ENCODE measurements at places on chromosomes 4 and X.

DNA sequence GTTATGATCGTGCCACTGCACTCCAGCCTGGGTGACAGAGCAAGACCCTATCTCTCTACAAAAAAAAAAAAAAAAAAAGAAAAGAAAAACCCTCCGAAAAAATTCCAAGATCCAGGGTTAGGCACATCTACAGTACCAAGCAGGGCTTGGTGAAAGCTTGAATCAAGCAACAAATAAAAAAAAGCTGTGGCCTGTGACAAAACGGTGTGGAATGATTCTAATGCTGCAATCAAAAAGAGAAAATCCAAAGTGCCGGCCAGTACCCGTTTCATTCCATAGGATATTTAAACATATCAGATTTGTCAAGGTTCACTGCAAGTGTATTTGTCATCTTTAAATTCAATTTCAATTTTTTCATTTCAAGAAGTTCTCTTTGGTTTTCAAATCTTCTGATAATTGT lies 20.5 kb downstream of the RWDD4 start:
- DNase-seq: no peak

DNA sequence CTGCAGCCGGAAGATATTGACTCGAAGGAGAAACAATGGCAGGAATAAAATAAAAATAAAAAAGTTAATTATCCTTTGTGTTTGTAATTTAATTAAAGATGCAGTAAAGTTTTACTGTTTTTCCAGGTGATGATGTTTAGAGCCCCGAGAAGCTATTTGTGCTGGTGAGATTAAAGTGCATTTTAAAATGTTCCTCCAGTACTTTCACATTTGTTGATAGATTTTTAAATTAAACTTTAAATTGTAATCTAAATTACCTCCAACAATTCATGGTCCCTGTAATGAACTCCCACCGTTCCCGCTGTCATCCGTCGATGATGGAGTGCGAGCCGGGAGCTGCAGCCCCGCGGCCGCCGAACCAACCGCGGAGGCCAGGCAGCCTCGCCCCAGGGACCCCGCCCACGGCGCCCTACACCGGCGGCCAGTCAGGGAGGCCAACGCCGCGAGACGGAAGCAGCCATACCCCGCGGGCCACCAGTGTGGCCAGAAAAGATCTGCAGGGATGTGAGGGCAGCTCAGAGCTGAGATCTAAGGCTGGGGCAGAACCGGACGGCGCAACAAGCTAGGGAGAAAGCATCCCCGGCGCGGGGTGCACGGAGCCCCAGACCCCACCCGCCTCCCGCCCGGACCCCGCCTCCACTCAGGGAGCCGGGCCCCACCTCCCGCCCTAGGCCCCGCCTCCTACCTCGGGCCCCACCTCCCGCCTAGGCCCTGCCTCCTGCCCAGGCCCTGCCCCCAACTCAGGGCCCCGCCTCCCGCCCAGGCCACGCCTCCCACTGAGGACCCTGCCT lies 104.0 kb downstream of the FAM53A start:
- peak; percentile 91 for DNase-seq

DNA sequence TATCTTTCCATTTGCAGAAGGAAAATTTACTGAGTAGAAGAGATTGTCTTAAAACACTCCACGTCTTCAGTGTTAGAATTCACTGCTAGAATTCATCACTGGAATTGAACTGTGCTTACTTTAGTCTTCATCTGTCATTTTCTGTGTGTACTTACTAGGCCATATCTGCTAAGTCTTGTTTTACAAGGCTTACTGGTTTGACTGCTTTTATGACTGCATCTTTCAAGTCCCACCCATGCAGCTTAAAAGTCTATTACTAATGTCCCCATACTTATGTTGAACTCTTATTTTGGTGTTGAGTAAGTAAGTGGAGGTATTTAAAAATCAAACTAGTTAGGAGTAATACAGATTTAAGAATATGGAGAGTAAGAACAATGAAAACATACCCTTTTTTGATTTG lies 14.6 kb downstream of the CLCN3 start:
- DNase-seq: no peak

- no peak for DNase-seq
Observed at GRCh38 chr4:100177126-100177525, 13.1 kb downstream of the DDIT4L start.

DNA sequence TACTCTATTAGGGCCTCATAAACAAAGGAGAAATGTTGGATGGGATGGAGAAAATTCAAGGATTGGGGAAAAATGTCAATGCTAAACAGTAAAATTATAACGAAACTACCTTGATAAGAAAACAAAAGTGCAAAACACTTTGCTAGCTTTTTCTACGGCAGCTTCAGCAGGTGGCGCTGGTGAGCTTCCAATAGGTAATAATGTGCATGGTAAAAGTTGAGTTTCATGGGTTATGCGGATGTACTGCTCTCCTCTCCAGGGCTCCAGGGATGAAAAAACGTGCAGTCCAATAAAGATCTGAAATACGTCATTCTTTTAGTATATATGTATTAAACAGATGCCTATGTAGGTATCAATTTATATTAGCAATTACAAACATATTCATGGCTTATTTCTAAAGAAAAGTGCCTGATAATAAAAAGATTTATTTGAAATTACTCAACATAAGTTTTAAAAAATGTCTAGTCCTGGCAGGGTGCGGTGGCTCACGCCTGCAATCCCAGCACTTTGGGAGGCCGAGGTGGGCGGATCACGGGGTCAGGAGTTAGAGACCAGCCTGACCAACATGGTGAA lies 239.6 kb downstream of the GRXCR1 start:
- peak; percentile 14 for DNase-seq

DNA sequence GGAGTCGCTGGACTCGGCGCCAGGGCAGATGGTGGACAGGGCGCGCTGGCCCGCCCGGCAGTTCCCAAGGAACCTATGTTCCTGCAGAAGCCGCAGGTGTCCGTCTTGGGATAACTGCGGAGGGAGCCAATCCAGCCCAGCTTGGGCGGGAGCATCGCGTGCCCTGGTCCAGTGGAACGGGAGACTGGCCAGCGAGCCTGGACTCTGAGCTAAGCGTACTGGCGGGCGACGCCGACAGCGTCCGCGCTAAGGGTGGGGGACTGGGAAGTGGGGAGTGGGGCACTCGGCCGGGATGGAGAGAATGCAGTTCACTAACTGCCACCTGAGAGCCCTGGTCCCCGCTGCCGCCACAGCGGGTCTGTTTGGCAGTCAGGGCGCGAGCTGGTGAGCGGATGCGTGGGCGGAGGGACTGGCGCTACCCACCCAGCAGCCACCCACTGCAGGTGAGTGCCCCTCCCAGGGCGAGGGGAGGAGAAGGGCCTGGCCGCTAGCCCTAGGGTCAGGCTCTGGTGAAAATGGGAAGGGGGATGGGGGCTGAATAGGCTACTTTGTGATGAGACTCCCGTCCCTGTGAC lies 1.3 kb upstream of the MAMLD1 start:
- DNase-seq: no peak

DNA sequence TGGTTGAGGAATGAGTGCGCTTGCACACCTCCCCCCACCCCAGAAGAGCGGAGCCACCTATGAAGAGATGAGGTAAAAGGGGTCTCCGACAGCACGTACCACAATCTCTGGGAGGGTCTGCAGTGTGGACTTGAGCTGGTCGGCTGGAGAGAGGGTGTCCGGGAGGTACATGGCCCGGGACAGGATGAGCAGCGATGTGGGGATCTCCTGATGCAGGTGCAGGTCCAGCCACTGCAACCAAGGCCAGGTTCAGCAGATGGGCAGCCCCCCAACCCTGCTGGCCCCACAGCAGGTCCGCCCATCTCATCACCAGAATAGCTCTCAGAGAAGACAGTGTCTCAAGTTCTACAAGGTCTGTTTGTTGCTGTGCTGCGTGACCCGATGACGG lies 30.4 kb downstream of the FGFR3 start:
- no peak for DNase-seq

- DNase-seq: no peak
Observed at GRCh38 chr4:167049257-167049656, 185.0 kb downstream of the SPOCK3 start.

GRCh38 chrX:1679238-1679637 lies 64.4 kb downstream of the ASMT start:
- no peak for DNase-seq

DNA sequence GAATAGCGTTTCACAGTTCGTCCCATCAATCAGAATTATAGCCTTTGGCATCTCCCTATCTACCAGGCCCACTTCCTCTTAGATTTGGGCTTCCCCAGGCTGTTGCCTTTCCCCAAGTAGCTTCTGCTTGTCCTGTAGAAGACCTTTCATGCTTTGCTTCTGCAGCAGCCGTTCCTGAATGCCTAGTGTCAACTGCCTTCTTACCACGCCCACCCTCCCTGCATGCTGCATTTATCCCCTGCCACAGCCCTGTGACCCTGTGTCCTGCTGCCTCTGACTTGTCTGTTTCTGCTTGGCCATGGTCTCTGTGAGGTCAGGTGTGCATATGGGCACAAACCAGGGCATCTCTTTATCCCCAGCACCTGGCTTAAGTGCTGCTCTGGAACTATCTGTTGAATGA lies 56.3 kb downstream of the HTT start:
- DNase-seq: no peak

DNA sequence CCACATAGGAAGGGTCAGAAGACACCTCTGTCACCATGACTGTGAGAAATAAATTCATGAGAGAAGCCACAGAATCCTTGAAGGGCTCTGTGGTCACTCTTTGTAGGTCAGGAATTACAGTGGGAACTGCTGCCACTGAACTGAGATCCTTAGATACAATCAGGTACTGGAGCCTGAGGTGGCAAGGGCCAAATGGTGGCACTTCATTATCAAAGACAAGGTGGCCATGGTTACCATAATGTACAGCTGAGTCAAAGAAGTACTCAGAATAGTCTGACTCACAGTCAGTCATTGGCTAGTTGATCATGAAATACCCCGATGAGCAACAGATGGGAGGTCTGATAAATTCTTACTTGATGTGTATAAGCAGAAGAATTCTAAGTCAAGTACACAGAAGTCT lies 131.9 kb downstream of the RTL3 start:
- peak; percentile 42 for DNase-seq

DNA sequence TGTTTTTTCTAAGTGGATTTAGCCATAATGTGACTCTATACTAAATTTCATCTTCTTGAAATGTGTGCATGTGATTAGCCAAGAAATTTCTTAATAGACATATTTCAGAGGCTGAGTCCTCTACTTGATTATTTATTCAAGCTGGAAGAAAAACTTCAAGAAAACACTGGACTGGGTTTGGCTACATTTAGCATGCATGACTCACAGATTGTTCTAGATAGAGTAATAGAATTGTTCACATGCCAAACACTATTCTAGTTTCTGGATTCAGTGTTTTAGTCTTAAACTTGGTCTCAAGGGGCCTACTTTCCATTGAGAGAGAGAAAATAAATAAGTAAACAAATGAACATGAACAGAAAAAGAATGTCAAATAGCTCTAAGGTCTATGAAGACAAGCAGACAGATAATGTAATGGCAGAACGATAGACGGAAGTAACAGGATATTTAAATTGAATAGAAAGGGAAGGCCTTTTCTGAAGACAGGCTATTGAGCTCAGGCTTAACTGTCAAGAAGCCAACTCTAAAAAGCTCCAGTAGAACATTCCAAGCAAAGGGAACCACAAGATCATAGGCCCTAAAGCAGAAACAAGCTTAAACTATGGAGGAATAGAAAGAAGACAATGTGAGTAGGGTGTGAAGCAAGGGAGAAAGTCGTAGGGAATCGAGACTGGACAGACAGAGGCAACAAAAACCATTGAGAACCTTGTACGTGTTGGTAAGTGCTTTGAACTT lies 104.6 kb downstream of the TMEM144 start:
- DNase-seq: no peak

DNA sequence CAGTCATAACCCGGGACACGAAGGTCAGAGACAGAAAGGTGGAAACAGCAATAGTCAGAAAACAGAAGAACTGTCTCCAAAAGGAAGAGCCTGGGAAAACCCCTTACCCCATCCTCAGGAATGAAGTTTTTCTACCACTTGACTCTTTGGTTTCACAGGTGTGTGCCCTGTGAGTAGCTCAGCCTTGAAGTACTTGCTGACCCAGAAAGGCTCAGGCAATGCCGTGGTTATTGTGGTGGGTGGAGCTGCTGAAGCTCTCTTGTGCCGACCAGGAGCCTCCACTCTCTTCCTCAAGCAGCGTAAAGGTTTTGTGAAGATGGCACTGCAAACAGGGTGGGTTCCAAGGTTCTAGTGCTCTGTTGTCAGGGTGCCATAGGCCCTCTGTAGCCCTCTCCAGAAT lies 24.4 kb downstream of the DGAT2L6 start:
- no peak for DNase-seq

- DNase-seq: no peak
Observed at GRCh38 chr4:159534655-159535054, 431.8 kb downstream of the RAPGEF2 start.

Data from CD4-positive, alpha-beta T cell treated with Interleukin-2 at 100 ng/mL for 4 hours (primary cell).